ENCODE measurements at places on chromosomes 4 and X.
A peak's percentile ranks its signal among the peaks of the same experiment; 100 is the strongest.

DNA sequence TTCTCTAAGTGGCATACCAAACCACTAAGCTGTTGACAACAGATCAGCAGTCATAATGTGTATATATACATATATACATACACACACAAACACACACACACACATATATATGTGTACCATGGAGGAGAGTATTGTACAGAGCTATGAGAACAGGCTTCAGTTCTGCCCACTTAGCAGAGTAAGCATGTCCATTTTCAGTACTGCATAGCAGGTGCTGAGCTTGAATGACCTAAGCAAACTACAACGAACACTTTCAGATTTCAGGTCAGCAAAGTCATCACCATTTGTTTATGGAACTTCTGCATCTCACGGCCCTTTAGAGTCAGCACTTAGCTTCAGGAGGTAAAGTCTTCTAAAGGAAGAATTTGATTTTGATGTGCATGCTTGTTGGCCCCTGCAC, 735.8 kb upstream of the ATOH1 start:
- H3K27me3 ChIP-seq: peaks cover 1% of the 10 kb centered on the region
- H3K4me1 ChIP-seq: peaks cover 30% of the 10 kb centered on the region
- no peak overlapping the region for H3K27ac ChIP-seq
- H3K36me3 ChIP-seq: no peaks in the 10 kb centered on the region
- no peak for DNase-seq

DNA sequence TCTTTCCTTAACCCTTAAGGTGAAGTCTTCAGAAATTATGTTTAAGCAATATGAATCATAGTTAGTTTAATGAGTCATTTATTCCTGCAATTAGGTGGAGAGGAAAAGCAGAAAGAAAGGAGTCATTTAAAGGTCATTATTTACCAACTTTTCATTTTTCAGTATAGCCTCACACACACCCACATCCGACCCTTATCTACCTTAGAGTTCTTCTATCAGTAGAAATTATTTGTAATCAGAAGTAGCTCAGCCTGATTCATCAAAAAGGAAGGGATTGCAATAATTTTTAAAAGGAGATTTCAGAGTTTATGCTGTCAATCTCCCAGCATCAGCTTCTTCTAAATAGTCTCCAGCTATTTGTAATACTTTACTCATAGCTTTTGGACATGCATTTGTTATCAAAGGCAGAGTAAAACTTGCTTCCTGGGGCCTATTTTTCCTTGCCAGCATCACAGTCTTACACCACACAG, 5.9 kb downstream of the ANXA10 start:
- no peak for DNase-seq
- no peak overlapping the region for H3K27ac ChIP-seq
- H3K4me1 ChIP-seq: peaks cover 1% of the 10 kb centered on the region
- H3K36me3 ChIP-seq: no peaks in the 10 kb centered on the region
- H3K27me3 ChIP-seq: no peaks in the 10 kb centered on the region
- H3K4me3 ChIP-seq: no peak overlapping the region

DNA sequence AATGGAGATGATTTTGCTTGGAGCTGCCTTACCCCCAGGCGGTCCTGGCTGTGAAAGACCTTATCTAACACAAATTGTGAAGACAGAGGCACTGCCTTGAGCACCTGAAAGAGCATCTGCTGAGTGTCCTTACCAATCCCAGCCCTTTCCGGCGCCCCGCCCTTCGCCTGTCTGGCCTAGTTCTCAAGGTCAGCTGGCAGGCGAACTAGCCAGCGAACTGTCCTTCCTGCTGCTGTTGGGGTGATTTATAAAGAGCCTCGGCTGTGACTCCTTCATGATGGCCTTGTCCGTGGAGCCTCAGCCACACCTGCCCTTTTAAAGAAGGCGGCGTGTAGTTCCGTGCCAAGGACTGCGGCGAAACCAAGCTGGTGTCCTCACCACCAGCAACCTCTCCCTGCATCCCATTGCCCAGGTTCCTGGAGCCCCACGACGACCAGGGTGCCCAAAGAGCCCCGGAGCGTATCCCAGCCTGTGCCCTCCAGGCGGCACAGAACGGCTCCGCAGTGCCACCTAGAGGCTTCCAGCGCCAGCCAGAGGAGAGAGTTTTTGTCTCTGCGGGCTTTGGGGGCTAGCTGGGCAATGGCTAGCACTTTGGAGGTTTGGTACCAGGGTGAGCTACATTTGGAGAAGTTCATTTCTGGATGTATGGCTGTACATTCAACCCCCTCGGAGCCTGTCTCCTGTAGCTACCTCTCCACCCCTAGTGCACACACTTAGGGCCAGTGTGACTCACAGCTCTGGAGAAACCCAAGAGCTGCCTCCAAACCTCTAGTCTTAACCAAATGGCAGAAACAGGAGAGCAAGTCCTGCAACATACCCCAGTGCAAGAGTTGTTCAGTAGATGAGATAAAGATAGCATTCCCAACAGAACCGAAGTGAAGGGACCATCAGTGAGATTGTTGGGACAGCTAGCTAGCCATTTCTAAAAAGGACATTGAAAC, 36.8 kb upstream of the VMA21 start:
- peaks cover 37% of the 10 kb centered on the region for H3K27me3 ChIP-seq
- peak; percentile 47 for DNase-seq
- peak overlapping the region; percentile 49 for H3K4me3 ChIP-seq
- no peaks in the 10 kb centered on the region for H3K4me1 ChIP-seq

GRCh38 chr4:53228036-53228435, 137.8 kb downstream of the SCFD2 start:
- H3K4me3 ChIP-seq: no peak overlapping the region
- no peaks in the 10 kb centered on the region for H3K27me3 ChIP-seq
- H3K4me1 ChIP-seq: peaks cover 11% of the 10 kb centered on the region

- H3K36me3 ChIP-seq: no peaks in the 10 kb centered on the region
- no peaks in the 10 kb centered on the region for H3K27me3 ChIP-seq
- no peaks in the 10 kb centered on the region for H3K4me1 ChIP-seq
- H3K4me3 ChIP-seq: no peak overlapping the region
- no peak for DNase-seq
These were observed 68.7 kb upstream of the TEX13D start for GRCh38 chrX:124263743-124264142.

- no peak overlapping the region for H3K4me3 ChIP-seq
- H3K36me3 ChIP-seq: no peaks in the 10 kb centered on the region
- no peak for DNase-seq
- H3K27ac ChIP-seq: no peak overlapping the region
- H3K4me1 ChIP-seq: peaks cover 10% of the 10 kb centered on the region
These were observed 32.3 kb upstream of the BBS12 start for GRCh38 chr4:122700178-122700725.

DNA sequence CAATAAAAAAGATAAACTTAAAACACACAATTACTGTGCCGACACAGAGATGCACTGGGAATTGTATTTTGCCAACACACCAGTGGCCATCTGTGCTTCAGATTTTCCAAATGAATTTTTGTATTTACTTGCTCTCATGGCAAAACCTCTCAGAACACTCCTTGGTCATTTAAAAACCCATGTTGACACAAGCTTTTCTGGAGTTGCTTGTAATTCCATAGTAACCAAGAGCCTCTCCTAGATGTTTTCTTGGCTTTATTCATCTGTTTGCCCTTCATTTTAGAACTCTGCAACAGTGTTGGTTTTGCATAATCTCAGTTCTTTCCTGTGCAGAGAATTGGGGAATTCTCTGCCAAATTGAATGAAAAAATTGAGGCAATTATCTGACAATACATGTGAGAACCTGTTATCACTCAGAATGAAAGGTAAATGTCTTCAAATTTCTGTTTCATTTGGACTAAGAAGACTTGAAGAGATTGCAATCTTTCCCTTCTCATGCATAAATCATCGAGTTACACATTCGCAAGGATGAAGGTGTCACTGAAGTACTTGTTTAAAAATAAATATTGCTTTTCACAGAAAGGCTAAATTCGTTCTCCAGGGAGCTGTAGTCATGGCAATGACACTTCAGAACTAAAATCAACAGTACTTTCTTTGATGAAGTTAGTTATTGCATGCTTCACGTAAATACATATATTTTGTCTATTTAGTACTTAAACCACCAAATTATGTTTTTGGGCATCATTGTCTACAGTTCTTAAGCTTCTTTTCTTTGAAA, 301.8 kb upstream of the CTSO start:
- no peaks in the 10 kb centered on the region for H3K27me3 ChIP-seq
- peaks cover 13% of the 10 kb centered on the region for H3K4me1 ChIP-seq
- no peak overlapping the region for H3K4me3 ChIP-seq
- no peak for DNase-seq
- no peaks in the 10 kb centered on the region for H3K36me3 ChIP-seq
- no peak overlapping the region for H3K27ac ChIP-seq

Measured in mesothelial cell of epicardium (in vitro differentiated cells).